ENCODE measurements at places on chromosomes 16 and 17.
A peak's percentile ranks its signal among the peaks of the same experiment; 100 is the strongest.

DNA sequence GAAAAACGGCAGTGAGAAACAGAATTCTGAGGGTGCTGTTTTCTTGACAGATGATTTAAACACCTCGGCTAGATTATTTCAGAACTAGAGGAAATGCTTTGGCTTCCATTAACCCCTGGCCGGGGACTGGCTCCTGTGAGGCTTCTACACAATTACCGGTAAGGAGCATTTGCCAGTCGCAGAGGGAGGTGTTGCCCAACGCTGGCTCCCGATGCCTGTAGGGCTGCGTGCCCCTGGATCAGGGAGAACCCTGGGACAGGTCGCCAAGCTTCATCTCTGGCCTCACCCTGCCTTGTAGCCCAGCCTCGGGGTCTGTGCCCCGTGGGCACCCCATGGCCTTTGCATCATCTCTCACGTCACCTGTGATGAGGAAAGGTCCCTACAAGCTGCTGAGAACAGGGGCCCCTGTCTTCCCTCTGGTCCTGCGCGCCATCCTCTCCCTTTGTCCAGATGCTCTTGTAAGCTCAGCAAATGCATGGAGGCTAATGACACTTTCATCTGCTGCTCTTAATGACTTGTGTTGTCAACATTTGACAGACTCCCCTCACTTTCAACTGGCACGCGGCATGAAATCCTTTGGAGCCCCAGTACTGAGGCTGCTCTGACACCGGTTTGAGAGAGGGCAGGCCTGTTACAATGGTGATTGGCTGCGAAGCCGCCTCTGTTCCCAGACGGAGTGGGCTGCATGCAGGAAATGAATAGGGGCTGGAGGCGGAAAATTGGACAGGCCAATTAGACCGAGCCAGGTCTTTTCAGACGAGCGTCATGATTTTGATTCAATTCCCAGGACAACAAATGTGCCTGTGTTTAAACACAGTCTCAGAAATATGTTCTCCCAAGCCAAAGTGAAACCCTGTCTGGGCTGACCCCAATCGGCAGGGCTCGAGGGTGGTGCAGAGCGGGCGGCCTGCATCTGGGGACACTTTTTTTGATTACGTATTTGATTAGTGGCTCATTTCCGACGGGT, 85.5 kb upstream of the DOC2B start:
- no peak for DNase-seq

GRCh38 chr17:77798031-77798430, 160.5 kb upstream of the TNRC6C start:
- DNase-seq, result no peak

- no peak for DNase-seq
Measured at GRCh38 chr16:89322321-89323119, 105.0 kb downstream of the ZNF778 start.

- DNase-seq, result no peak
Measured at GRCh38 chr17:77543801-77544200, 403.0 kb downstream of the SEC14L1 start.

DNA sequence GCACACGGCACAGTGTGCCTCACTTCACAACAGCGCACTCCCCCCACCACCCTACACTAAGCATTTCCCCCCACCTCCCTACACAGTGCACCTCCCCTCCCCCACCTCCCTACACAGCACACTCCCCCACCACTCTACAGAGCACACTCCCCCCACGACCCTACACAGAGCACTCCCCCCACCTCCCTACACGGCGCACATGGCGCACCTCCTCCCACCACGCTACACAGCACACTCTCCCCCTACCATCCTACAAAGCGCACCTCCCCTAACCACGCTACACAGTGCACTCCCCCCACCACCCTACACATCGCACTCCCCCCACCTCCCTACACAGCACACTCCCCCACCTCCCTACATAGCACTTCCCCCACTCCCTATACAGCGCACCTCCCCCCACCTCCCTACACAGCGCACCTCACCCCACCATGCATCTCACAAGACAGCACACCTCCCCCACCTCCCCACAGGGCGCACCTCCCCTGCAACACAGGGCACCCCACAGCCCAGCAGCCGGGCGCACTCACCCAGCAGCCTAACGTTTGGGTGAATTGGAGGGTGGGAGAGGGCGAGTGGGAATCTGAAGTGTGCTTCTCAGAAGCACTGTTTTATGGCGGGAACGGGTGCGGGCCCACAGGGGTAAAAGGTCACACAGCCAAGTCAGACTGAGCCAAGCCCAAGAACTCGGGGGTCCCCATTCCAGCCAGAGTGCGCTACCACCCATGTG, 10.3 kb downstream of the KNOP1 start:
- DNase-seq, result no peak

DNA sequence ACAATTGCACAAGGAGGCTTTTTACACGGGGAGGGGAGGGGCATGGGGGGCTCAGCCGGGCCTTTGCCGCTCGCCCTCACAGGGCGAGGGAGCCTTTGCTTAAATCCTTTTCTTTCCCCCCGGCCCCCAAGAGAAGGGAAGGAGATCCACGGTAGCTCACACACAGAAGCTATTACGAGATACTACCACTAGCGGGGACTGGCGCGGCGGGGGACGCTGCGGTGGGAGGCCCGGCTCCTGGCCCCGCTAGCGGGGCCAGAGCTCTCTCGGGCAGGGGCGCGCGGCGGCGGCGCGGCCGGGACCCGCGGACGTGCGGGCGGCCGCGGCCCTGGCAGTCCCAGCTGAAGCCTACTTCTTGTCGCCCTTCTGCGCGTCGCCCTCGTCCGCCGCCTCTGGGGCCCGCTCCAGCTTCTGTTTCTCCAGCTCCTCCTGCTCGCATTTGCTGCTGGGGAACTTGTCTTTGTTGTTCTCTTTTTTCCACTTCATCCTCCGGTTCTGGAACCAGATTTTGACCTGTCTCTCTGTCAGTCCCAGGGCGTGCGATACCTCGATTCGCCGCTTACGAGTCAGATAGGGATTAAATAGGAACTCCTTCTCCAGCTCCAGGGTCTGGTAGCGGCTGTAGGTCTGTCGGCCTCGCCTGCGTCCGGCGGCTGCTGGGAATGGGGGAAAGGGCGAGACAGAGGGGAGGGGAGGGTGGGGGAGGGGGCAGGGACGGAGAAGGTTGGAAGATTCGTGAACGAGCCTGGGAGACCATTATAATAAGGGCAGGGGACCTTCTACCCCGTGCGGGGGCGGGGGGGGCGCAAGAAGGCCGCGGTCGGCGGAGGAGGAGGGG, 2.0 kb downstream of the HOXB8 start:
- no peak for DNase-seq

GRCh38 chr17:3763777-3764170, 37.2 kb downstream of the ITGAE start:
- no peak for DNase-seq

GRCh38 chr17:19510903-19511302, 22.8 kb upstream of the SLC47A1 start:
- DNase-seq, result no peak

DNA sequence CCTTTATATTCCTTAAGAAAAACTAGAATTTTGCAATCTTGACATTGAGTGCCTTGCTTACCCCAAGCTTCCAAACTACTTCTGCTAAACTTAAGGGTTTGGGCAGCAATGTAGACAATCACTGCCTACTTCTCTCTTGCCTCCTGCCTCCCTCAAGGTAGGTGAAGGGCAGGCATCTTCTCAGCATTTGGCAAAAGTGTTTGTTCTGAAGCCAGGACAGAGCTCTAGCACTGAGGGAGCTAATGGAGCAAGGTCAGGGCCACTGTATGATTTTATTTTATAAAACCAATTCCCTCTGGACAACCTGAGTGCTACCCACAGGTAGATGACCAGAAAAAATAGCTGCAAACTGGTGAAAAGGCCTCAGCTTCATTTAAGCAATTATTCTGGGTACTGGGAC, 111.8 kb downstream of the IRX3 start:
- DNase-seq, result no peak

DNA sequence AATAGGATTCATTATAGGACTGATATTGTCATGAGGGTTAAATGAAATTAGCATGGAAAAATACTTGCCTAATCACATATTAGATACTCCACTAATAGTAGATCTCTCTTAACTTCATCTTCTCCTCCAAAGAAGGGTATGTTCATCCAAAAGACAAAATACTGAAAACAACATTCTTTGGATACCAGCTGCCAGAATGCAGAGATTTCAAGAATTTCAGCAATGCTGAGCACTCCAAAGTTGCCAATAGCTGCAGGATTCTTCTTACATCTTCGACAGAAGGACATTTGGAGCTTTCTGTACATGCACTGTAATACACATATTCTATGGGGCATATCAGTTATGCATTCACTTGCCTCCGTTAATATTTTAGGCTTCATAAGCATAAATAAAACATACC, 436.5 kb downstream of the HAPSTR1 start:
- no peak for DNase-seq

- no peak for DNase-seq
Measured at GRCh38 chr17:32623196-32623595, 136.4 kb downstream of the CDK5R1 start.

- DNase-seq, result no peak
Measured at GRCh38 chr17:81228834-81229665, 6.3 kb upstream of the CEP131 start.

DNA sequence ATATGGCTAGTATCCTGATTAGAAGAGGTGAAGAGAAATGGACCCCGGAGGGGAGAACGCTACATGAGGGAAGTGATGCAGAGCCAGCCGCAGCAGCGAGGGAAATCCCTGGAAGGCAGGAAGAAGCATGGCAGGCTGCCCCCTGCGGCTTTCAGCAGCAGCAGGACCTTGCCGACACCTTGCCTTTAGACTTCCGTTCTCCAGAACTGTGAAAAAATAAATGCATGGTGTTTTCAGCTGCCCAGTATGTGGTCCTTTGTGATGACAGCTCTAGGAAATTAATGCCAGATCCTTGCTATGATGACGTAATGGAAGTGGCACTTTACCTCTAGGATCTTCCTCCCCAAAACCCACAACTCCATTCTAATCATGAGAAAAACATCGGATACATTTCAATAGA, 9.7 kb upstream of the ZFP1 start:
- DNase-seq, result no peak

GRCh38 chr17:32943206-32943605, 15.3 kb downstream of the TMEM98 start:
- DNase-seq, result no peak

DNA sequence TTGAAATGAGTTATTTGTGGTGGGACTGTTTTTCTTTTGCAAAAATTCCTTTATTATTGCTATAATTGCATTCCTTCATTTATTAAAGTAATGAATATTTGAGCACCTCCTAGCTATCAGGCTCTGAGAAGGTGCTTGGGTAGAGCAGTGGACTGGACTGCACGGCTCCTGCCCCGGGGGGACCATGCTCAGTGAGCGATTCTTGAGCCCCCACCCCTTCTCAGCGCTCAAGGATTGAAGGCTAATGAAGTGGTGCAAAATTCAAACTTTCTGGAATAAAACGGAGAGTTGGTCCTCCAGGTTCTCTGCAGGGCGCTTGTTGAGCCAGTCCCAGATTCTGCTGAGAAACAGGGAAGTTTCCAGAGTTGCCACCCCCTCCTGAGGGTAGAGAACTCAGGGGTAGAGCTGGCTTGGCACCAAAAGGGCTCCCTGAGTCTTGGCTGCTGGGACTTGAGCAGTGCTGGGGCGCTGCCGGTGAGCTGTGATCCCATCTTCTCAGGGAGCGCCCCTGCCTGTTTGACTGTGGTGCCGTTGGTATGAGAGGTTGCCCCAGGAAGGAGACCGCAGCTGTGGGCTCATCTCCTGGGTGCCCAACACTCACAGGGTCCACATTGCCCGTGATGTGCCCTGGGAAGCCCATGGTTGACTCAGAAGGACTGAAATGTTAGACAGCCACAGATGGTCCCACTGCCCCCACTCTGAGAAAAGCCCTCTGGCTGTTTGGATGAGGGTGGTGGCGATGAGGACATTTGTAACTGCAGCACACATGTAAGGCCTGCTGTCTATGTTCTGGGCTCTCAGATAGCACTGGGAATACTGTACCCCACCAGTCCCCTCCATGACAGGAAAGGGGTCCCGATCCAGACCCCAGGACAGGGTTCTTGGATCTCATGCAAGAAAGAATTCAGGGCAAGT, 20.0 kb downstream of the KSR1 start:
- DNase-seq, result no peak

DNA sequence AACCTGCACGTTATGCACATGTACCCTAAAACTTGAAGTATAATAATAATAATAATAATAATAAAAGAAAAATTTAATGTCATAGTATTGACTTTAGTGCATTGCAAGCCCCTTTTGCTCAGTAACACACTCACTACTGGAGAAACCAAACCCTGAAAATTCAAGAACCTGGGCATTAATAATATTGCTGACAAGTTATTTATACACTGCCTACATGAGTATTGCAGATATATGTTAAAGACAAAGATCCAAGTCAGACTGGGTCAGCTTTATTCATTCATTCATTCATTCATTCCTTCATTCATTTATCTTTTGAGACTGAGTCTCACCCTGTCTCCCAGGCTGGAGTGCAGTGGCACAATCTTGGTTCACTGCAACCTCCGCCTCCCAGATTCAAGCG, 1711.2 kb downstream of the TP53TG3F start:
- DNase-seq, result no peak

- DNase-seq, result peak; percentile 5
Measured at GRCh38 chr17:62807812-62808575, at the start of gene MARCHF10. Gene MARCHF10, minus strand, starts transcription at chr17:62808314. Its CDS starts 6,579 bp downstream, at chr17:62801735.

DNA sequence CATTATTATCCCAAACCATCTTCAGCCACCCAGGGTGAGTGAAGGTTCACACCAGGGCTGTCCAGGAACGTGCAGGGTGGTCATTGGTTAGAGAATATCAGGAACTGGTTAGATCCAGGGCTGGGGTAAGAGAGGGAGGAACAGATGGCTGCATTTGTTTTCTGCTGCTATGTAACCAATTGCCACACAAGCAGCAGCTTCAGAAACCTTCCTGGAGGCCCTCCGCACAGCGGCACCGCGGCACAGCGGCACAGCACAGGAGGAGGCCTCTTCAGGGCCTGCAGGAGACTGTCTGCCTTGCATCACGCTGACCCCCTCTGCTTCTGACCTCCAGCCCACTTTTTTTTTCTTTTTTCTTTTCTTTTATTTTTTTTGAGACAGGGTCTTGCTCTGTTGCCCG, 86.1 kb downstream of the KCNJ12 start:
- no peak for DNase-seq

DNA sequence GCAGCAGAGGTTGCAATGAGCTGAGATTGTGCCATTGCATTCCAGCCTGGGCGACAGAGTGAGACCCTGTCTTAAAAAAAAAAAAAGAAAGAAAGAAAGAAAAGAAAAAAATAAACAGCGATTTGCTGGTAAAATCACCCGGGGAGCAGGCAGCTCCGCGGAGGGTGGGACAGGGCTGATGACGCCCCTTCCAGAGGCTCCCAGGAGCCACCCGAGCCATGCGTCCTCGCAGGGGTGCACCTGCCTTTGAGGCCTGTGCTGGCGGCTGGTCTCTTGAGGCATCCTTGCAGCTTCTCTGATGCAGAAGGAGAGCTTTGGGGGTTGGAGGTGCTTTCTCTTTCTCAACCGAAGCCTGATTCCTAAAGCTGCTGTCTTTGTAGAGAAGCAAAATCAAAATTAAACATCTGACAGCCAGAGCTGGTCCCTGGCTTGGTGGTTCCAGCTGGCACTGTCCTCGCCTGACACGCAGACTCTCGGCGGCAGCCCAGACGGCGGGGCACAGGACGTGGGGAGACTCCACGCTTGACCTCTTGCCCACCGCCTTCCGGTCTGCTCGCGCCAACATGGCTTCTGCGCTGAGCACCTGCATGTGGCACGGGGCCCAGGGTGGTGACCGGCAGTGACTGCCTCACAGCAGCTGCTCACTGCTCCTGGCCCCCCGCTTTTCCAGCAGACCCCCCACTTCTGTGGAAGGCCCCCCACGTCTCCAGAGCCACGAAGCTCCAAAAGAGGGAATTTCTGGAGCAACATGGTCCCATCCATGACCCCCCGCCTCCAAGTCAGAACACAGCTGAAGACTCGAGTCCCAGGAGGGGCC, 6.6 kb downstream of the UTS2R start:
- DNase-seq, result no peak
